ENCODE measurements at places on chromosomes 2 and 18.

GRCh38 chr2:239829326-239829725 lies 195.8 kb downstream of the NDUFA10 start:
- no peak for DNase-seq

DNA sequence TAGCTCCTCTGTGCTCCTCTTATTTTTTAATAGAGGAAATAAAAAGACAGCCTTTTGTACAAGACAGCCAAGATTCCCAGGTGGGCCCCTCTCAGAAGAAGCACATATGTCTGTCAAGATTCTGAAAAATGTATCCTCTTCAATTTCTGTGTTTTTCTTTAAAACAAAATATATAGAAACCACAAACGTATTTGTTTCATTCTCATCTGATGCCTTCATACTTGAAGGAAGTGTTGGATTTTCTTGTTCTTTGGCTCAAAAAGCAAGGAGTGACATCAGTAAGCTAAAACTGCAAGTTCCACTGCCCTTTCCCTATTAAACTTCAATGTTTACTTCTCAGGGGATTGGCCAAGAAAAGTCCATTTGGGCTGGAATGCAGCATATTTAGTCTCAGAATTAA lies 193.8 kb upstream of the OSR1 start:
- no peak for DNase-seq

GRCh38 chr2:105734762-105735538 lies 9.8 kb upstream of the NCK2 start:
- no peak for DNase-seq

DNA sequence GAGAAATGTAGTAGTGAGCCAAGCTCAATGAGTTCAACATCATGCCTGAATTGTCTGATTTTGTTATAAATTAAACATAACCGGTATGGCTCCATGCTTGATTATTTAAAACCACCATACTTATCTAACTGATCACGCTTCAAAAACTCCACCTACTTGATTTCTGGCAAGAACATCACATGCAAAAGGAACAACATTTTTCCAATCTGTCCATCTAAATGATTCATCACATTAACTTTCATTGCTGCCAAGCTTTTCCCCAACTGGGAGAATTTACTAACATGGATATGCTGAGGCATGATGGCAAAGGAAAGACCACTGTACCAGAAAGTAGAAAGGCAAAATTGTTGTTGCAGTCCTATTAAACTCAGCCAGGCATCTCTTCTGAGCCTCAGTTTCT lies 286.8 kb downstream of the TRIB2 start:
- no peak for DNase-seq

DNA sequence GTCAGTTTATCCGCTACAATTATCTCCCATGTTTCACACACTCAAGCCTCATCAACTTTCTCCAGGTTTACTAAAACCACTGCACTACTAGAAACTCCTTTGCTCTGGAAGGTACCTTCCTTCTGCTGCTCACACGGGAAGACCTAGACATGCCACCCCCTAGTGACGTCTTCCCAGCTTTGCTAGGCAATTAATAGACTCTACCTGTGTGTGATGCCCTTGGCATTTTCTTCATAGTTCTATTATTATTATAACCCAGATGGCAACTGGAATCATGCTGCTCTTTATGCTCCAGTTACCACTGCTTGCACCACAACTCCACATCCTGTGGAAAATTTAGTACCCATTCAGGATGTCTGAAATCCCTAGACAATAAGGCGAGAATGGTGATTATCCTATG lies 42.4 kb downstream of the CACNB4 start:
- DNase-seq = no peak

DNA sequence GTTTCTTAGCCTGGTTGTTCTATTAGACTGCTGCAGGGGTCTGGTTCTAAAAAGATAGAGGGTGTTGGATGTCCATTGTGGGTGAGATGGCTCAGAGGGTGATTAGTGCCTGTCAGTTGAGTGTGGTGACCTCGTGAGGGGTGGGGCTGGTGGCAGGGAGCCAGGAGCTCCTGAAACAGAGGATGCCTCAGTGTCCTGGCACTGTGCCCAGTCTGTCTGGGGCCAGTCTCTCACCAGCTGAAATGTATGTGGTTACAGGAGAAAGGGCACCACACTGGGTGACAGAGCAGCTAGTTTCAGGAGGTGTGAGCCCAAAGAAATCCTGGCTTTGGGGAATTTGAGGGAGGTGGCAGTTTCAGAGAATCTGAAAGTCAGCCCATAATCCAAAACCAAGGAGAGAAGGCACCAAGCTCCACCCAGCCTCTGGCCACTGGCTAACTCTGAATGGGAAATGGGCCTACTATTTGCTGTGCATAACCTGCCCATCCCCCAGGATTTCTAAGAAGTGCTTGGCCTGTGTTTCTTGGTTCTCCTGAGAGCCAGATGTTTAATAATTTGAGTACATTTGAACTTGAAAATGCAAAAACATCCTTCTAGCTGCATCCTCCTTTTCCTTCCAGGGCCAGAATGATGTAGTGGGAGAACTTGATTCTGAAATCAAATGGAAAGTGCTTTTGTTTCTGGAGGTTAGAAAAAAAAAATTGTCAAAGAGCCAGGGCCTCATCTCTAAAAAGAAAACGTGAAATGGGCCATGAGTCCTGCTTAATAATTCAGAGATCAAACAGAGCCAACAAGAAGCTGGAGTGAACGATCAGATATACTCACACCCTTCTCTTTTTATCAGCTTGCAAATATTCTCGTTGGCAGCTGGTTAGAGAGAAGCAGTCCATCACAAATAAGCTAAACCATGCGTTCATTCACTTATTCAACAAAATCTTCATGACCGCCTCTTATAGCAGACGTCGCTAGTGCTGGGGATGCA lies 92.3 kb downstream of the B3GNT2 start:
- DNase-seq = no peak

- no peak for DNase-seq
These were observed 92.6 kb downstream of the SPATS2L start for GRCh38 chr2:200399046-200399445.

GRCh38 chr2:206521612-206522011 lies 78.3 kb downstream of the ADAM23 start:
- DNase-seq = no peak

GRCh38 chr2:217062768-217063167 lies 202.9 kb upstream of the TNP1 start:
- DNase-seq = no peak

DNA sequence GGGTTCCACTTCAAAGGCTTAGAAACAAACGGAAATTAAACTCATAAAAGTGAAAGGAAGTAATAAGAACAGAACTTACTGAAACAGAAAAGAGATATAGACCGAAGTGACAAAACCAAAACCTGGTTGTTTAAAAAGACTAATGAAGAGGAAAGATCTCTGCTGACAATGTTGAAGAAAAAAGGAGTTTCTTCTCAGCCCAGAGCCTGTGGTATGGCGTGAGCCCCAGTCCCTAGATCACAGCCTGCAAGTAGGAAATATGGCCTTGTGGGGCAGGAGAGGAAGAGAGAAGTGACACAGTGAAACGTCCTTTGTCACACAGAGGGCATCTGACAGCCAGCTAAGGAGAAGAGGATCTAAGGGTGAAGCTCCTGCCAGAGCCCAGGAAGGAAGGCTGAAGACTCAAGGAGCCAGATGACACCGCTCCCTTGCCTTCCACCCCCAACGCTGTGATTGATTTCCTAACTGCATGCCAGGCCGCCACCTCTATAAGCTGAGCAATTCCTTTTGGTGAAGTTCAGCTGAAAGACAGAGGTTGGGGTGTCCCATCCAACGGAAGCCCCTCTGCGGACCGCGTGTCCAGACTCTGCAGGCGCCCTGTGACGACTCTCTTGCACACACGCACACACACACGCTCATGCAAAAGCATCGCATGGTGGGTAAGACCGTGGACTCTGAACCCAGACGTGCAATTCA lies 141.1 kb downstream of the HDAC4 start:
- no peak for DNase-seq

- DNase-seq = no peak
These were observed 192.8 kb upstream of the PXDN start for GRCh38 chr2:1937066-1937465.

- DNase-seq = peak; percentile 11
These were observed 329.2 kb upstream of the FIGN start for GRCh38 chr2:164065038-164065437.

DNA sequence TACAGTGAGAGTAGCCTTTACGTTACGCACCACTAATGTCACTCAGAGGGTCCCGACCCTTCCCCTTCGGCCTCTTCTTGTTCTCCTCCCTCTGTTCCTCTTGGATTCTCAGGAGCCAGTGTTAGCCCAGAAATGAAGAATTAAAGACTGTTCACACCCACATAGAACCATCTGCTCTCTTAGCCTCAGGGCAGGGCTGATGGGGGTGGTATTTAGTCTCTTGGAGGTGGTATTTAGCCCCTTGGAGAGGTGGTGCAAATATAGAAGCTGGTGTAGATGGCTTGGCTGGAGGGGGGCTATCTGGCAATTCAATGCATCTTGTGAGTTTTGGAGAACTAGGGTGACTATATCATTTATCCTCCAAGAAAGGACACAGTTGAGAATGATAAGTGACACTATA lies 286.5 kb downstream of the PRKCE start:
- DNase-seq = no peak

- no peak for DNase-seq
These were observed 2.0 kb upstream of the TRPM8 start for GRCh38 chr2:233915128-233915527.

GRCh38 chr2:25655316-25655715 lies 18.1 kb downstream of the DTNB start:
- no peak for DNase-seq

Measured in HEK293T (cell line).